CD8-positive, alpha-beta T cell (primary cell): ENCODE measurements at places on chromosomes 7 and 10.

DNA sequence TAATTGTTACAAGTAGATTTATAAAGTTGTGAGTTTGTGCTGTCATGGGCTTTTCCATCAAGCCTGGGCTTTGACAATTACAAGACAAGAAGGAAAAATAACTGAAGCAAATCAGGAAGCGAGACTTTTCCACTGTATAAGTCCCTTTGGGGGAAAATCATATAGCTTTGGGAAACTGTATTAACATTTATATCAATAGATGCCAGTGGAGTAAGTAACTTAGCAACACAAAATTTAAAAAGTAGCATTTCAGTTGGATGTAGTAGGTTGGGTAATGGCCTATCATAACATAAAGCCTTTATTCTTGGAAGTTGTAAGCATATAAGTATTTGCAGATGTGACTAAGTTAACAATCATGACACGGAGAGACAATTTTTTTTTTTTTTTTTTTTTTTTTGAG is 931.1 kb downstream of the CNTNAP2 start:
- no peak for DNase-seq

- DNase-seq: no peak
These were observed 3.1 kb downstream of the NACAD start for GRCh38 chr7:45085619-45086200.

GRCh38 chr10:17153321-17153720 is 23.7 kb upstream of the CUBN start:
- DNase-seq: no peak

DNA sequence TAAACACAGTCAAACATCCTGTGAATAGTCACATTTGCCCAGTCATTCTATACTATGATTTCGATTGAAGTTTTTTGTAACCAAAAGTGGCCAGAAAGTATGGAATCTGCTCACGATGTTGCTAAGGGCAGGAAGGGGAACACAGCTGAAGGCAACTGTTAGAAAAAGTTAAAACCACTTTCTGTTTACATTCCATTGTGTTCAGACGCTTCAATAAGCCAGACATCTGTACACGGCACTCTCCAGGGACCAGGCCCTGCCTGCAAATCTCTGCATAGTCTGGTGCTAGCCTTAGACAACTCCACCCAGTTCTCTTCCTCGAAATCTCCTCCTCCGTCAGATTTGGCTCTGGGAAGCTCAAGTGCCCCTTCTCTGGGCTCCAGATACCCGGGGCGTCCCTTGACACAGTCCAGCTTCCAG is 17.1 kb upstream of the TMEM120A start:
- no peak for DNase-seq
